ENCODE measurements at places on chromosomes 1 and 21.

- no peak for DNase-seq
Measured at GRCh38 chr1:239126884-239127283, 259.5 kb upstream of the CHRM3 start.

DNA sequence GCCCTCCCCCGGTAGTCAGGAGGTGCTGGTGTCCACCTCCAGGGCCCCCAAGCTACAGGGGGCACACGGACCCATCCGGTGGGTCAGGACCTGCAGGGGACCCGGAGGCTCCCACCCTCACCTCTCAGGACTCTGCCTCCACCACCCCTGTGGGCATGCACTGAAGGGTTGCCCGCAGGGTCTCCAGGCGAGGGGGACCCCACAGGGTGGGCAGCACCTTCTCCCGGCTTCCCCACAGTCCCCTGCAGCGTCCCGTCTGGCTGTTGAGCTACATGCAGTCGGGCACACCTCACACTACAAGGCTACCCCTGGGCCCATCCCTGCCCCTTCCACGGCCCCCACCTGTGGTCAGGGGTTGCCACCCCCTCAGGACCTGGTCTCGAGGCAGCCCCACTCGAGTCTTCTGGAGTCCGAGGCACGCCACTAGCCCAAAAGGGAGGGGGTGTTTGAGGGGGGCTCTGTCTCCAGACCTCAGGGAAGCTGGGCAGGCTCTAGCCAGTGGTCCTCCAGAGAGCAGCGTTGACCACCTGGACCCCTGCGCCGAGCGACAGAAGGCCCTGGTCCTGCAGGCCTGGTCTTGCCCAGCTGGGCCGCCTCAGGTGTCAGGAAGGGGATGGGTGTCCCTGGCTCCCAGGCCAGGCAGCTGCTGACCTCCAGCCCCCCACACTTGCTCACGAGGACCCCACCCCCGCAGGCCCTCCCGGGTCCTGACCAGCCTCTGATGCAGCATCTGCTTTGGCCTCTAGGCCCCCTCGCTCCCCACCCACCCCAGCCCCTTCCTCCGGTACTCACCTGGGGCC, 9.6 kb downstream of the PARS2 start:
- no peak for DNase-seq

- no peak for DNase-seq
Measured at GRCh38 chr1:27275696-27276095, 41.3 kb downstream of the WDTC1 start.

DNA sequence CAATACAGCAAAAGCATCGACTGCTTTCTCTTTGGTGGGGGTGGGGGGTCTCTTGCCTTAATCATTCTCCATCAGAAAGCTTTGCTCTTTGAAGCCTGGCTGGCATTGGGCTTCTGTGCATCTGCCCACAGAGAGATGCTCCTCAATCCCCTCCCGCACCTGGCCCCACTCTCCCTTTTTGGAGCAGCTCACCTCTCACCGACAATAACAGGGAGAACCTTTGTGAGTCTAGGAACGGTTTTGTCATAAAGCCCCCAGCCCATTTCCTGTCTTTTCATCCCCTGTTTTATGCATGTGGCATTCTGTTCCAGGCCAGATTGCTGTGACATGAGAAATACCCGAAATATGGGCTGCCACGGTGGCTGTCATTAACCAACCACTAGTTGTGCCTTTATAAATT, 469.0 kb upstream of the VAMP3 start:
- DNase-seq = no peak

DNA sequence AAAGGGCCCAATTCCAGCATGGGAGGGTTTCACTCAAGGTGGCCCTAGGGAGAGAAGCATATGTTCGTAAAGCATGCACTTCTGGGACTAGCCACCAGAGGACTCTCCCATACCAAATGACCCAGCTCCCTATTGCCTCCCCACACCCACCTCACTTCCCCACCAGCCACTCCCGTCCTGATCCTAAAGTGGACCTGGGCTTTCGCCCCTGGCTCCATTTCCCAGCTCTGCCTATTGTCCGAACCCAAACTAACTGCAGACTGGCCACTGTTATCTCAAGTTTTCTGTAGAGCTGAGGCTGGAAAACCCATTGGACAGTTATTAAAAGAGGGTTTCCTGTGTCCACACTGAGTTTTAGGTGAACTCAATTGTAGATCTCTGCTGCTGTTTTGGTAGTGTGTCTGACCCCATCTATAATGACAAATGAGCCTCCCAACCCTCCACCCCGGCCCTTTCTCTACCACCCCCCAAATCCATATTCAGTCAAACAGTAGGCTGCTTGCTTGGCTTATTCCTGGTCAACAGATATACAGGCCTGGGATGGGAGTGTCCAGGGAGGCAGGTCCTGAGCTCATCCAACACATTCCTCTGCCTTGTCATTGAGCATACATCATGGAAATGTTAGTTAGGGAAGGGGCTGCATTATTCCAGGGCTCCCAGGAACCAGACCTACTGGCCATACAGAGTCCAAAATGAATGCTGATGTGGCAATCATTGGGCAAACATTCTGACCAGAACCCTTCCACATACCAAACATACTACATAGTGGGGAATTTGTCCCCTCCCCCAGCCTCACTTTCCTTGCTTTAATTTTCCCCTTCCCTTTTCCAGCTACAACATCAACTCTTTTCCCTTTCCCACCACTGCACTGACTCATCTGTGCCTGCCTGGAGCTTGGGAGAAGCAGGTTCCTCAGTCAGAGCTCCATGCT, 59.2 kb downstream of the ABCA4 start:
- no peak for DNase-seq

- DNase-seq = peak; percentile 62
Measured at GRCh38 chr1:54124472-54124871, 28.3 kb downstream of the CDCP2 start.

- no peak for DNase-seq
Measured at GRCh38 chr21:36545776-36546511, 66.0 kb upstream of the CLDN14 start.

- peak; percentile 73 for DNase-seq
Measured at GRCh38 chr1:41529621-41530395, 45.3 kb upstream of the EDN2 start.

DNA sequence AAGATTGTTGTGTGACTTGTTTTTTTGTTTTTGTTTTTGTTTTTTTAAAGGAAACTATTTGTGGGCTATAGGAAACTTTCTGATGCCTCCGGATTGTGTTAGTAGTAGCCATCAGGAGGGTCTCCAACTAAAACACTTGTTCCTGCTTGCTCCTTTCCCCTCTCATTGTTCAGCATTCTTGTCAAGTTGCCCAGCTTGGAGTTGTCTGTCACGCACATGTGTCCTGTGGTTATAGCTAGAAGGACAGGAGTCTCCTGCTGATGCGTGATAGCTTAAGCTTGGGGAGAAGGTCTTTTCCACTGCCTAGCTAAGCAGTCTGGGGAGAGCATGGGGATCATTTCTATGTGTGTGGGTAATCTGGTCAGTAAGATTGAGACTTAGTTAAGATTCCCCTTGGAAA, 3.2 kb upstream of the LYPLA2 start:
- no peak for DNase-seq

- DNase-seq = no peak
Measured at GRCh38 chr1:89451011-89451410, 73.6 kb upstream of the LRRC8B start.

- DNase-seq = no peak
Measured at GRCh38 chr1:24917327-24918074, 12.6 kb downstream of the RUNX3 start.

DNA sequence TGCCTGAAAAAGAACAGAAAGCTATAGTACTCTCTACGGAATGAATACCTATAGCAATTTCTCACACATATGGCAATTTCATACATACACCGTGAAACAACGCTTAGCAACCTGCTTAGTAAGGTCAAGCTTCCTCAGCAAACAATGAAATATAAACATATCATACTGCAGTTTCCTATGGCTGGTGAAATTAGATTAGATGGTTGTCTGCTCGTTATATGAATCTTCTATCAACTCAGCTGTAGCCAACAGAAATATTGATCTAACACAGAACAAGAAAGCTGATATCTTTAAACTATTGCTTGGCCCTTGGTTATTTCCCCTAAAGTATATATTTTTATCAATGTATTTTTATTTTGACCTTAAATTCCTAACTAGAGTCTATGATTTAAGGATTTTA, 187.8 kb downstream of the SLC44A5 start:
- no peak for DNase-seq

- no peak for DNase-seq
Measured at GRCh38 chr21:33308586-33309490, 15.9 kb upstream of the IFNAR1 start.
